ENCODE measurements at places on chromosomes 16 and 17.

DNA sequence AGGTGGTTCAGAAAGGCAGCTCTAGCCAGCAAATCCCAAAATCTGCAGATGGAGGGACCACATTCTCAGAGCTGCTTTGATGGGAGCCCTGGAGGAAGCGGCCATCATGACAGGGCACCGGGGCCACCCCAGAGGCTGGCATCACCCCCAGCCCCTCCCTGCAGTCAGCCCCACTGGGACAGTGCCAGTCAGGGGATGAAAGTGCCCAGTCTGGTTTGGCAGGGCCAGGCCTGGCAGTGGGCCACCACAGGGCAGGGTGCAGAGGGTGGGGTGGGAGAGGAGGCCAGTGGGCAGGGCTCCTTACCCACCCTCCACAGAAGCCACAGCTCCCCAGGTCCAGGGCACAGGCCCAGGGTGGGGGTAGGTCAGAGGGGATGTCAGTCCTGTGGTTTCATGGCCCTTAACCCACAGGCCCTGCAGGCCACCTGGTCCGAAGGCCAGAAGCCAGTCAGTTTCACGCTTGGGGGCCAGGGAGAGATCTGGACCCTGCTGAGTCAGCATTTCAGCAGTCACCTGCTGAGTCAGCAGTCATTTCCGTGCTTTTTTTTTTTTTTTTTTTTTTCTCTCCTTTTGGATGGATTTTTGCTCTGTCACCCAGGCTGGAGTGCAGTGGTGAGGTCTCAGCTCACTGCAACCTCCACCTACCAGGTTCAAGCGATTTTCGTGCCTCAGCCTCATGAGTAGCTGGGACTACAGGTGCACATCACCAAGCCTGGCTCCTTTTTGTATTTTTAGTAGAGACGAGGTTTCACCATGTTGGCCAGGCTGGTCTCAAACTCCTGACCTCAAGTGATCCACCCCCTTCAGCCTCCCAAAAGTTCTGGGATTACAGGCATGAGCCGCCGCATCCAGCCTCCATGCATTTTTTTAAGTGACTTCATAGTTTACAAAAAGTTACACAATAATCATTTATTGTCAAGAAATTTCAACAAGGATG lies 10.4 kb downstream of the SLC25A10 start:
- peak; percentile 94 for DNase-seq

GRCh38 chr16:66473654-66474519 lies 46.8 kb downstream of the BEAN1 start:
- no peak for DNase-seq

DNA sequence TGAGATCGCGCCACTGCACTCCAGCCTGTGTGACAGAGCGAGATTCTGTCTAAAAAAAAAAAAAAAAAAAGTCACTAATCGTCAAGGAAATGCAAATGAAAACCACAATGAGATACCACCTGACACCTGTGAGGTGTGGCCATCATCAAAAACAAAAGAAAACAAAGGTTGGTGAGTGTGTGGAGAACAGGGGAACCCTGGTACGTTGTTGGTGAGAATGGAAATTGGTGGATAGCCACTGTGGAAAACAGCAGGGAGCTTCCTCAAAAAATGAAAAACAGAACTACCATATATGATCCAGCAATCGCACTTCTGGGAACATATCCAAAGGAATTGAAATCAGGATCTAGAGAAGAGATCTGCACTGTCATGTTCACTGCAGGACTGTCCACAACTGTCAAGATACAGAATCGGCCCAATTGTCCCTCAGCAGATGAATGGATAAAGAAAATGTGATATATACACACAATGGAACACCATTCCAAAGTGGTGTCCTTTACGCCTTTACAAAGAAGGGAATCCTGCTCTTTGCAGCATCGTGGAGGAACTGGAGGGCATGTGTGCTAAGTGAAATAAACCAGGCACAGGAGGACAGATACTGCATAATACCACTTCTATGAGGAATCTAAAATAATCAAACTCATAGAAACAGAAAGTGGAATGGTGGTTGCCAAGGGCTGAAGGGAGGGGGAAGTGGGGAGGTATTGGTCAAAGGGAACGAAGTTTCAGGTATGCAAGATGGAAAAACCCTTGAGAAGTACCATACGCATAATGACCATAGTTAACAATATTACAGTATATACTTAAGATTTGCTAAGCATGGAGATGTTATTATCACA lies 63.5 kb upstream of the PLCG2 start:
- DNase-seq, result no peak

- DNase-seq, result no peak
Observed at GRCh38 chr16:30063278-30063892, 2.2 kb upstream of the ALDOA start.

GRCh38 chr17:81870131-81870980 lies 781 bp downstream of the ARHGDIA start:
- no peak for DNase-seq

GRCh38 chr17:48026502-48027321 lies 10.9 kb downstream of the COPZ2 start:
- peak; percentile 79 for DNase-seq

DNA sequence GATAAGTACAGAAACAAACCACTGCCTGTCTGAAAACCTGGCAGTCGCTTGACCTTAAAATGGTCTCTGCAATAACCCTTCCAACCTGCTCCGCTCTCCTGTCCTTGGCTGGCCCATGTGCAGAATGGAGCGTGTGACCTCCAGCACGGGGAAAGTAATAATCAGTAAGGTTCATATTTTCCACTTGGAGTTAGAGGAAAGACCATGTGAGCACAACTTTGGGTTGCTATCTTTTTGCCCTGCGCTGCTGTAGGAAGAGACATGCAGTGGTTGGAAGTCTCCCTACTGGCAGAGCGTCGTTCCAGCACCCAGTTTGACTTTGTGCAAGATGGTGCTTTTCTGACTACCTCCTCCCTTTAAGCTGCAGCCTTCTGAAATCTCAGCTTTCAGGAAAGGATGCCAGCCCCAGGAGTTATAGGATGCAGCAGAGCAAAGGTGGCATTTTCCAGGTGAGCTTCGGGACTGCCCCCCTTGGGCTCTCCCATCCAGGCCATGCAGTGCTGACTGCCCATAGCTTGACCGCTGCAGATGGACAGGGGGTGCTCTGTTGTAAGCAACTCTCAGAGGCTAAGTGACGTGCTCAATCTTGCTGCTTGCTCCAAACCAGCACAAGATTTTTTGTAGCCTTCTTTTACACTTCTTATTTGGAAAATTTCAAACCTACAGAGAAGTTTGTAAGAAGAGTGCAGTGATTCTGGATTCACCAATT lies 110.7 kb upstream of the NOL11 start:
- peak; percentile 75 for DNase-seq

- peak; percentile 36 for DNase-seq
Observed at GRCh38 chr16:84929421-84930297, 81.7 kb downstream of the ZDHHC7 start.

GRCh38 chr16:5490499-5490898 lies 392.9 kb upstream of the EEF2KMT start:
- peak; percentile 18 for DNase-seq

DNA sequence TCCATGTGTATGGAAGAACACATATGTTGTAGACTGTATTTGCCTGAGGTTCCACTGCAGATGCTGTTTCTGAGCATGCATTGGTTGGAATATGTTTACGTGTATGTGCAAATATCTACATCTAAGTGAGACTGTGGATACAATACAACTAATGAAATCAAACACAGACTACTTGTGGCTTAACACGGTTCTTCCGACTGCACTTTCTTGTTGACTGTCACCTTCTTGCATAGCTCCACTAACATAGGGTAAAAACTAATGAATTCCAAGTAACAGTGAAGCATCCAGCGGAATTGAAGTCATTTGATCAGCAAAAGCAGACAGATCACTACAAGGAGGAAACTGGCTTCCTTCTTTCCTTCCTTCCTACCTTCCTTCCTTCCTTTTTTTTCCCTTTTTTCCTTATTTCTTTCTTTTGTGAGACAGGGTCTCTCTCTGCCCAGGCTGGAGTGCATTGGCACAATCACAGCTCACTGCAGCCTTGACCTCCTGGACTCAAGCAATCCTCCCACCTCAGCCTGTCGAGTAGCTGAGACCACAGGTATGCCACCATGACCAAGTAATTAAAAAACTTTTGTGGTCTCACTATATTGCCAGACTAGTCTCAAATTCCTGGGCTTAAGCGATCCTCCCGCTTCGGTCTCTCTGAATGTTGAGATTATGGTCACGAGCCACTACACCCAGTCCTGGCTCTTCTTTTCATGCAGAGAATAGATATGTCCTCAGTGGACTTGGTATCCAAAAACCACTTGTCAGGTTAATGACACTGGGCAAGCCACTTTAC lies 22.0 kb upstream of the CCL1 start:
- no peak for DNase-seq

DNA sequence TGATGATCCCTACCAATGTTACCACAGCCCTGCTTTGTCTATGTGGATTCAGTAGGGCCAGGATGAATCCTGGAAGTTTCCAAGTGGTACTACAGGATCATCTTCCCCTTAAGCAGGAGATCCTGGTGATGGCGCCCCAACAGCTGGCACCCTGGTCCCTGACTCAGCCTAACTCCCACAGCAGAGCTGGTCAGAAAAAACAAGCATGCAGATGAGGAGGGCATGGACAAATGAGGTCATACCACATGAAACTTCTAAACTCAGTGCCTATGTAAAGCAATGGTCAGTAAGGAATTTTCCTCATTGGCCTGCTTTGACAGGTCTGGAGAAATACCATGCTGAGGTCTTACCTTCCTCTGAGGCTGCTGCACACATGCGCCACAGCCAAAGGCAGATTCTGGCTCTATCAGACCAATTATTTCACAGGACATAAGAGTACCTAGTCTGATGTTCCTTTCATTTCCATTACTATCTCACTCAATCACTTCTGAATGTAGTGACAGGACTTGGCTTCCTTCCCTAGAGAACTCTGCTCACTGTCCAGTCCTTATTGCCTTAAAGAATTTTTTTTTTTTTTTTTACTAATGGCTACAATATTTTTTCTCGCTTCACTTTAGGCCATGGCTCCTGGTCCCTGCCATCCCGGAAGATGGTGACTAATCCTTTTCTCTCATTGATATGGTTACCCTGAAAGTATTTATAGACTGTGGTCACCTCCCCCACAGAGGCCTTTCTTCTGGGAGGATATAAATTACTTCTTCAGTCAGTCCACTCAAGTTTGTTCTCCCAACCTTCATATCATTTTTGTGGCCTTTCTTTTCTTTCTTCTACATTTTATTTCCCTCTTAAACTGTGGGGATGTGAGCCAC lies 525.2 kb upstream of the PSMD7 start:
- DNase-seq, result no peak

DNA sequence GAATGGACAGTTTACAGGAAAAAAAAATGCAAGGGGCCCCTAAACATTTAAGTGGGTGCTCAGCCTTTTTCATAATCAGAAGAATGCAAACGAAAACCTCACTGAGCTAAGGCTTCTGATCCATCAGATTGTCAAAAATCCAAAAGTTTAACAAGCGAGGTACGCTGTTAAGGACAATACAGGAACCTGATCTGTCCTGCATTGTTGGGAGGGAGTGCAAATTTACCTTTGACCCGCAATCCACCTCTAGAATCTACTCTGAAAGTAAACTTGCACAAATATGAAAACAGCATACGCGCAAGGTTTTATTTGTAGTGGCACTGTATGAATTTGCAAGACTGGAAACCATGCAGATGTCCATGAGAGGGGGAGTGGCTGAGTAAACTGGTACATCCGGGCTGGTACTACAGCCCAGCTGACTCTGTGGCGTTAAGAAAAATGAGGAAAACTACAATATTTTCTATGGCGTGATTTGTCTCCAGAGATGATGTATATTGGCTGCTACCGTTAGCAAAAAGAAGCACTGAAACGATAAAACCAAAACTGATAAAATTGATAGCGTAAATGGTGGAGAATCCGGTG lies 28.8 kb upstream of the ST6GALNAC1 start:
- peak; percentile 43 for DNase-seq

GRCh38 chr17:63697341-63698286 lies 2.3 kb downstream of the LIMD2 start:
- peak; percentile 75 for DNase-seq

- DNase-seq, result peak; percentile 48
Observed at GRCh38 chr17:81097134-81097942, 62.4 kb downstream of the BAIAP2 start.

DNA sequence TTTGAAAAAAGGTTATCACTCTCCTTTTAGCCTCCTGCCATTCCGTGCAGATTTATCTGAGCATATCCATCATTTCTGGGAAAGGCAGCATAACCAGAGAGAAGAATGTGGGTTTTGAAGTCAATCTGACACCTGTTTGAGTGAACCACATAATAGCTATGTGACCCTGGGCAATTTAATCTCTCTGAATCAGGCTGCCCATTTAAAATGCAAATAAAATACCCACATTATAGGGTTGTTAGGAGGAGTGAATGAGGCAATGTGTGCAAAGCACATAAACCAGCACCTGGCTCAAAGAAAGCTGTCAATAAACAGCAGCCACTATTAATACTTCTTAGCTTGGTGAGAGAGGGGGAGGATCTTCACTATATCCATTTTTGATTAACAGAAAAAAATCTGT lies 88.0 kb downstream of the CACNG1 start:
- no peak for DNase-seq

DNA sequence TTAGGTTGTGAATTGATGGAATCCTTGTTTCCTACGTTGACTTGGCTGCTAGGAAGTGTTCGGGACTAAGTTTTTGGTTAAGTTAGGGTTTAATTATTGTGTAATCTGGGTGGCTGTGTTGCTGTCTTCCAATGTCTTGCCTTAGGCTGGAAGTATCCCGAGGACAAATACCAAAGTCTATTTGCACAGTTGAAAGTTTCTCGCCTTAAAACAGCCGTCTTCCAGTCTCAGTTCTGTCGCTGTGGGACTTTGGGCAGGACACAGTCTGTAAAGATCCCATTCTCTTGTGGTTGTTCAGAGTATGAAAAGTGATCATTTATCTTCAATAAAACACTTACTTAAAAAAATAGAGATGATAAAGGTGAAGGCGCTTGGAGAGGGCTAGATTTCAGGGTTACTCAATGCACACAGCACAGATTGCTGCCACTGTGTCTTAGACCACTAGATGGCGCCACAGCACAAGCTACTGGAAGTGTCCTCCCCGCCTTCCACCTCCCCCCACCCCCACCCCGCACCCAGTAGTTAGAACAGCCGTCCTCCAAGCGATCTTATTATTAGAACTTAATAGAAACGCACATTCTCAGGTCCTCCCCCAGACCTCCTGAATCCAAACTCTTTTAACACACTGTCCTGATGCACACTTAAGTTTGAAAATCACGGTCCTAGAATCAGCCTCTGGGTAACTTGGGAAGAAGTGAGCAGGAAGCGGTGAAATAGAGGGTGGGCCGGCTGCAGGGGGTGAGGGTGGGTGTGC lies 45.8 kb downstream of the AKAP1 start:
- peak; percentile 94 for DNase-seq

DNA sequence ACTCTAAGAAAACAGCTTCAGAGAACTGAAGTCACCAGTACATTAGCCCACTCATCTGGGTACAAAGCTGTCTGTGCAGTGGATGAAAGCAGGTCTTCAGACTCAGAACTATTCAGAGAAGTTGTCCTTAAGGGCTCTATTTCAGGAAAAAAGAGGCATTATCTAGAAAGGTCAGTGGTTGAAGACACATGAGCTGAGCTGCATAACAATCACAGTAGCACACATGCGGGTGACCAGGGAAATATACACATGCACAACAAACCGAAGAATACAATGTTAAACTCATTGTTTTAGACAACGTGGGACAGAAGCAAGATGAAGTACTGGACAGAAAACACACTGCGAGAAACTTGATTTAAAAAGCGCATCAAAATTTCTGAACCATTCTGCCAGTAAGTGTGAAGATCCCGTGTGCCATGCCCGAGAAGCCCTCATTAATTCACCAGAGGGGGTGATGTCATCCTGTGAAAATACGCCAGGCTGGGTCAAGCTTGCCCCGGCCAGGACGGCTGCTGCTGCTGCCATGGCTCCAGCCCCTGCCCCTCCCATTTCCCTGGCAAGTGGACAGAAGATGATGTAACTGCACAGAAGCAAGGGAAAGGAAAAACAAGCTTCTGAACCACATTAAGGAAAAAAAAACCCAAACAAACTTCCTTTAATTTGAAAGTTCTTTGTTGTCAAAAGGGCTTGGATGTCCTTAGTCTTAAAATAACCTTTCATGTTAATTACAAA lies 10.1 kb downstream of the DYNC1LI2 start:
- peak; percentile 96 for DNase-seq

Data from body of pancreas (tissue), 4 donors.